BE2C (cell line): ENCODE measurements at places on chromosomes 1 and 21.

- no peak for DNase-seq
These were observed 36.7 kb upstream of the WASF2 start for GRCh38 chr1:27526569-27527222.

- DNase-seq: no peak
These were observed 163.0 kb downstream of the ADGRL4 start for GRCh38 chr1:78843546-78843945.

GRCh38 chr1:22612671-22613571, 23.5 kb upstream of the C1QA start:
- peak; percentile 24 for DNase-seq

- DNase-seq: peak; percentile 68
These were observed 19.3 kb downstream of the SH2D2A start for GRCh38 chr1:156797212-156797871.

DNA sequence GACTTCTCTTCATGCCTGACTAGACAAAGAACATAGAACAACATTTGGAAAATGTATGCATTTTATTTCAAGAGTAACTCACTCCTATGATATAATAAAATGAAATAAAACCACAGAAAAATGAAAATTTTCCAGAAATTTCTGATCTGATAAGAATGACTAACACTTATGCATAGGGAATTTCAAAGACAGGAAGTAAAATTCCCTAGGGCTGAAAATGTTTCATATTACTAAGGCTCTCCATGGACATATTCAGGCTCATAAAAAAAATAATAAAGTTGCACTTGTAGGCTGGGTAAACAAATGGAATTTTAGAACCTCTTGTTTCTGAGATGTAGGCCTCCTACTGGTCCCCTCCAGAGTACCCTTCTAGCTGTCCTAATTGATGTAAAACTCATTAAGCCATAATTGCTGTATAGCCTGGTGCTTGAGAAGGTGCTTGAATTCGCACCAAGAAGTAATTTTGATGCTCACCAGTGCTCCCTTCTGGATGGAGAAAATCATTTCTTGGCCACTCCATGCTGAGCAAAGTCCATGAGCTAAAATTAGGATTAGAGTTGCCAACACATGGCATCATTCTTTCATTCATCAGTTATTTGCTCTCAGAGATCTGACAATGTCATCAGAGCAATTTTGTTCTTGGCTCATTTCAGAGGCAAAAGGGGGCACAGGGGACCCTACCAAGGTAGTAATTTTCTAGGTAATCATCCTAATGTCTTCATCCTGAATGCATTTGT, 641.0 kb upstream of the CAMK1G start:
- no peak for DNase-seq

GRCh38 chr1:208242941-208243526, 1.1 kb downstream of the PLXNA2 start:
- peak; percentile 49 for DNase-seq

DNA sequence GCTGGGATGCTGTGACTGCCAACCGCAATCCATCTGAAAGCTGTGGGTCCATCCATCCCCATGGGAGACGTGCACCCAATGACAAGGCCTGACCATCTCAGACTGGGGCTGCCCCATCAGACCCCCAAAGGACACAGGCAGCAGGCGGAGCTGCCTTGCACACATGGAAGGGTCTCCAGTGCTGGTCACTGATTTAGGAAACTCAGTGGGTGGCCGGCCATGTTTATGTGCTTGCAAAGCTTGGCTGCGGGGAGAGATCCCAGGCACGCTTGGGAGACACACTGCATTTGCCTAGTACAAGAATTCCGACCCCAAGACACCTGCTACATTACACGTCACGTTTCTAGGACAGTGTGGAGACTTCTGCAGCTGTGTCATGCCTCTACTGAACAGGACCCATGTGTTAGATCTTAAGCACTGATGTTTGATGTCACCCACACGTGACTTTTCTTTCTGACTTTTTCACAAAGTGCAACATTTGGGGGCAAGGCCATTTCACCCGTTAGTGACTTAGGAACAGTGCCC, 181.4 kb downstream of the CLIC6 start:
- no peak for DNase-seq
